ENCODE measurements at places on chromosomes 5 and 9.

GRCh38 chr5:179140293-179140692, 80.1 kb downstream of the ZNF354C start:
- no peak for DNase-seq

DNA sequence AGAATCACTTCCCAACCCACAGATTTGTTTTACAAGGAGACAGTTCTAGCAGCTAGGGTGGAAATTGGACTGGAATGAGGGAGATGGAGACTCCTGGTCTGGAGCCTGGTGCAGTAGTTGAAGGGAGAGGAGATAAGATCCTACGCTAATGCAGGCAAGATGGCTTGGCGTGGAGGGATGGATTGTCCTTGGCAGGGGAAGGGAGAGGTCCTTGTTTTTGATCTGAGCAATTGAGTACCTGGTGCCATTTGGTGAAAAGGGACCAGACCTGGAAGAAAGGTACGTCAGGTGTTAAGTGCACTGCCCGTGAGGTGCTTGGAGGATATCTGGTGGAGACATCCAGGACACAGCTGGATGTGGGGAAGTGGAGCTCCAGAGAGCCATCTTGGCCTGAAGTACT, 35.7 kb downstream of the ANGPTL2 start:
- no peak for DNase-seq

DNA sequence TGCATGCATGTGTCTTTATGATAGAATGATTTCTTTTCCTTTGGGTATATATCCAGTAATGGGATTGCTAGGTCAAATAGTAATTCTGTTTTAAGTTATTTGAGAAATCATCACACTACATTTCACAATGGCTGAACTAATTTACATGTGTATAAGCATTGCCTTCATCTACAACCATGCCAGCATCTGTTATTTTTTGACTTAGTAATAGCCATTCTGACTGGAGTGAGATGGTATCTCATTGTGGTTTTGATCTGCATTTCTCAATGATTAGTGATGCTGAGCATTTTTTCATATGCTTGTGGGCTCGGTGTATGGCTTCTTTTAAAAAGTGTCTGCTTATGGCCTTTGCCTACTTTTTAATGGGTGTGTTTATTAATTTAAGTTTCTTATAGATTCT, 102.3 kb upstream of the CCDC112 start:
- no peak for DNase-seq

- no peak for DNase-seq
Measured at GRCh38 chr9:100427366-100428263, 672 bp downstream of the MSANTD3 start.

GRCh38 chr5:175693741-175694140, 35.9 kb downstream of the HRH2 start:
- no peak for DNase-seq

DNA sequence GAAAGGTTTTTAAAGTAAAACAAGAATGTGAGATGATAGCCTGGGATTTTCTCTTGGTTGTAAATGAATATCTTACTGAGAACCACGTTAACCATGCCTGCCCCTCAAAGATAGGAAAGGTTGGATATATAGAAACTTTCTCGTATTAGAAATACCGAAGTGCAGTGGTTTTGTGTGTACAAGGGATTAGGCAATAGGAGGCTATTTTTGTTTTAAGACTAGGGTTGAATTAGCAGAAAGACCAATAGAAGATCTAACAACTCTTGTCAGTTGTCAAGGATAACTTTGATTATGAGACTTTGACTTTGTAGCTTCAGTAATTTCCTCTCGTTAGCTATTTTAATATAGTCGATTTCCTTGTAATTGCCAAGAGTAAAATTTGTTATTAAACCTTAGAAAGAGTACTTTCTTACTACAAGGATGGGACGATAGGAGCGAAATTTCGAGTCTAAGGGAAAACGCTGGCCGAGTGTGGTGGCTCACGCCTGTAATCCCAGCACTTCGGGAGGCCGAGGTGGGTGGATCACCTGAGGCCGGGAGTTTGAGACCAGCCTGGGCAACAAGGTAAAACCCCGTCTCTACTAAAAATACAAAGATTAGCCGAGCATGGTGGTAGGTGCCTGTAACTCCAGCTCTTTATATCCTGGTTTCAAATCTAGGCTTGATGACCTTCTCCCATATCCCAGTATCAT, 838 bp downstream of the POLK start:
- no peak for DNase-seq

Measured in stimulated activated CD8-positive, alpha-beta memory T cell treated with anti-CD3 and anti-CD28 coated beads, Interleukin-7, amount 100 ng/mL, for 1 hour (primary cell).